Liver (tissue), 10 donors: ENCODE measurements at places on chromosomes 1 and 21.

GRCh38 chr1:222018041-222018440 is 276.2 kb upstream of the DUSP10 start:
- DNase-seq: no peak

- no peak for DNase-seq
Observed at GRCh38 chr21:20949884-20950283, 48.3 kb upstream of the NCAM2 start.

- no peak for DNase-seq
Observed at GRCh38 chr1:154962156-154962749, 671 bp upstream of the PYGO2 start.

DNA sequence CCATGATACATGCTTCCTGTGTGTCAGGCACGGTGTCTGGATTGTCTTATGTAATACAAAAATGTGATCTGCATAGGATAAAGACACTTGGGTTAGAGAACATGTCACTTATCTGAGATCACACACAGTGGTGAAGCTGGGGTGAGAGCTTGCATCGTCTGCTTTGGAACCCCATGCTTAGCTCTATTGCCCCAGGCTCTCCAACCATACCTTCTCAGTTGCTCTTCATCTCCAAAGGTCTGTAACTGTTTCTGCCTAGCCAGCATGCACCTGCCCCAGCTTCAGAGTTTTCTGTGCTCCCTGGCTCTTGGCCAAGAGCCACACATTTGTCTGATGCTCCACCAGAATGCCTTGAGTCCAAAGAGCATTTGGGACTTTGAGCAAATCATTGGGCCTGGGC is 93.9 kb upstream of the COG2 start:
- no peak for DNase-seq

DNA sequence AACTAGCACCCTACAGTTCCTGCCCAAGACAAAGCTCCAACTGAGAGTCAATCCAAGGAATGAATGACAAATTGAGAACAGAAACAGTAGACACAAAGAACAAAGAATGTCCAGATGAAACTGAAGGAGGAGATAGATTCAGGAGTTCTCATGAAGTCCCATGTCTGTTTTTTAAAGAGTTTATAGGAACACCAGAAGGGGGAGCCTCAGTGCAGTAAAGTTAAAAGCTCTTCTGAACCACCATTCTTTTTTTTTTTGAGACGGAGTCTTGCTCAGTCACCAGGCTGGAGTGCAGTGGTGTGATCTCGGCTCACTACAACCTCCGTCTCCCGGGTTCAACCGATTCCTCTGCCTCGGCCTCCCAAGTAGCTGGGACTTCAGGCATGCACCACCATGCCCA is 323.6 kb downstream of the MRPL39 start:
- DNase-seq: no peak
